ENCODE measurements at places on chromosomes 3 and 15. TPM values are rescaled to one million over a fixed set of nuclear protein-coding genes. Genes with fewer than 3 reads are reported as not detected.

DNA sequence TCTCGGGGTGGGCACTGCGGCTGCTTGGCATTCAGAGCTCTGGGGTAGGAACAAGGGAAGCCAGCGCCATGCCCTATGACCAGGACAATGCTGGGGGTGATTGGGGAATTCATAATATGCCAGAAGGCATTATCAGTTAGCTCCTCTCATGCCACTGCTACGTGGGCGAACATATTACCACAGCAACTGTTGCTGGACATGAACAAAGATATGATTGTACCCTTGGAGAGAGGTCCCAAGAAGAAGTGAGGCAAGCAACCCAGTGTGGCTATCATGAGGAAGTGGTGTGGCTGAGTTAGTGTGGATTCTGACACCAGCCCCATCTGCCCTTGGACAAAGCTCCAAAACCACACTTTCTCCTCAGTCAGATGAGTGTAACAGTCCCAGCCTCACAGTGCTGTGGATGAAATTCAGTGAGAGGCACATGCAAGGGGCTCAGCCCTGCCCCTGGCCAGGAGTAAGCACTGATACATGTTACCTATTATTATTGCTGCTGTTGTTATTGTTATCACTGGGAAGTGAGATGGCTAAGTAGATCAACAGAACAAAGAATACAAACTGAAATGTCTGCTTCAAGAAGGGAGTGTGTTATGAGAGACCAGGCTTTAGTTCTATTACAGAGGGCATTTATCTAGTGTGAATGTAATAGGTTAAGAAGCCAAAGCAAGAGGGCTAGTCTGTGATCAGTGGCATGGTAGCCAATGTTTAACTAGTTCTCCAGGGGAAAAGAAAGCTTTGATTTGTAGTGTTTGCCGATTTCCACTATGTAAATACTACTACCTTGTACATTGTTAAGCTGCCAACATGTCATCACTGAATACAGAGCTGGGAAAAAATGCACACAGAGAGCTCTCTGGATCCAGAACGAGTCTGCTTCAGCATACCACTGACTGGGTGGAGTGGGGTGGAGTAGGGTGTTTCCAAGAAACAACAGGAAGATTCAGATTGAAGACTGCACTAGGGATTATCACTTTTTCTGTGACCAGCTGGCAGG lies 222.3 kb upstream of the EIF1B start:
- peak; percentile 41 for DNase-seq

CCDC174 gene
- 15.1 TPM for total RNA-seq

LYSMD4 gene
- total RNA-seq: 18.0 TPM

DNA sequence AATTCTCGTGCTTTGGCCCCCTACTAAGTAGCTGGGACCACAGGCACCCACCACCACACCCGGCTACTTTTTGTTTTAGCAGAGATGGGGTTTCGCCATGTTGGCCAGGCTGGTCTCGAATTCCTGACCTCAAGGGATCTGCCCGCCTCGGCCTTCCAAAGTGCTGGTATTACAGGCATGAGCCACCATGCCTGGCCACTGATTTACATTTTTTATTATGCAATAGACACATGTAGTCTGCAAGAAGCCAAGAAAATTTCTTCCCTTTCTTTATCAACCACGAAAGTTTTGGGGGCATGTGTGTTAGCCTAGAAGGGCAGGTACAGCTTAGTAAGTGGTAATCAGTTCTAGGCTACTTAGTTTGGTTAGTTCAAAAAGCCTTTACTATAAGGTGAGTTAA lies 51.1 kb downstream of the LRRFIP2 start:
- no peak for DNase-seq

DNA sequence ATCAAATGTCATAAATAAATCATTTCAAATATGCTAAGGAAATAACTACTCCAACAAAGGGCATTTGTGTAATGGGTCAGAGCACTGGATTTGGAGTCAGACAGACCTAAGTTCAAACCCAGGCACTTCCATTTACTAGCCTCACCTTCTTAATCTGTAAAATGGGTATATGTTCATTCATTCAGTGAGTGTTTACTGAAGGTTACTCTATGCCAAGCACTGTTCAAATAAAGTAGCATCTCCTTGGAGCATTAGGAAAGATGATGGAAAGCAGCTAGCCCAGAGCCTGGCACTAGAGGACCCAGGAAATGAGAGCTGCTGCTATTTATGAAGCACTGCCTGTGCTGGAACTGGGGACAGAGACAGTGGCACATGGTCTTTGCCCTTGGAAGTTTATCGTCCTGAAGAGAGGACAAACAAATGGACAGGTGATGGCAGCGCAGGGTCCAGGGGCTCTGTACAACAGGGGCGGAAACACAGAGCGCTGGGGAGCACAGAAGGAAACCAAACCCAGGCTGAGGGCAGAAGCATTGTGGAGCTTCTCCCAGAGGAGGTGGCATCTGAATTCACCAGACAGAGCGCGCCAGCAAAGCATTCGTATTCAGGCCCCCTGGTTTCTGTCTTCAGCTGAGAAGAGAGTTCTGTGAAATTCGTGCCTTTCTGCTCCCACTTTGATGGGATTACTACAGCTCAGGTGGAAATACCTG lies 19.0 kb downstream of the TM4SF4 start:
- no peak for DNase-seq

DNA sequence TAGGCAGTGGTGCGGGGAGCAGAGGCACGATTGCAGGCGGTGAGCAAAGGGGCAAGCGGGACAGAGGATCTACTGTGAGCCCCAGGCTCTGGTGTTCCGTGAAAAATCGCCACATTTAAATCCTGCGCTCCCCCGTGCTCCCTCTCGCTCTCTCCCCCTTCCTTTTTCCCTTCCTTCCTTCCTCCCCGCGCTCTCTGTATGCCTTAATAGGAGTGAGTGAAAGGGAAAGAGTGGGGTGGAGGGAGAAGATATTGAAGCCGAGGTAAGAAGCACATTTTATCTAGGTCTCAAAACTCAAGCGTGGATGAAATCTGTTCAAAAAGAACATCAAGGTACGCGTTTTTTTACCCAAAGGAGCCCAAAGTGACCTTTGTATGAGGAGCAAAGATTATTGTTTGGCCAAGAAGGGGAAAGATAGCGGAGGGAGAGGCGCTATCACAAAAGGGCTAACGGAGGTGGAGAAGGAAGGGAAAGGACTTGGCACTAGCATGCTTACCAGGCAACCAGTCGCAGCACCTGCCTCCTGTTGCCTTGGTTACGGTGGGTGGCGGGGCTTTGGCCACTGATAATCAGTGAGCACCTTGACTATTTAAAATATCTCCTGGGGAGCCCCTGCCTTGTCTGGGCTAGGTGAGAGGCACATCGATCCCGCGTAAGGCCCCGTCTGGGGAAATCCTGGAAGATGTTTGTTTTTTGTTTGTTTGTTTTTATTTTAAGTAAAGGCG lies 14.9 kb upstream of the AEN start:
- no peak for DNase-seq

- no peak for DNase-seq
Measured at GRCh38 chr3:45606003-45606402, 11.5 kb downstream of the LIMD1 start.

GRCh38 chr15:100318880-100319279 lies 22.9 kb downstream of the ADAMTS17 start:
- no peak for DNase-seq

GRCh38 chr3:50390508-50391224 lies 31.3 kb upstream of the TMEM115 start:
- DNase-seq: no peak

PPP1R14D gene
- not detected for total RNA-seq

RABL3 gene
- total RNA-seq: 10.4 TPM

EIF5A2 gene
- total RNA-seq: 3.2 TPM

DNA sequence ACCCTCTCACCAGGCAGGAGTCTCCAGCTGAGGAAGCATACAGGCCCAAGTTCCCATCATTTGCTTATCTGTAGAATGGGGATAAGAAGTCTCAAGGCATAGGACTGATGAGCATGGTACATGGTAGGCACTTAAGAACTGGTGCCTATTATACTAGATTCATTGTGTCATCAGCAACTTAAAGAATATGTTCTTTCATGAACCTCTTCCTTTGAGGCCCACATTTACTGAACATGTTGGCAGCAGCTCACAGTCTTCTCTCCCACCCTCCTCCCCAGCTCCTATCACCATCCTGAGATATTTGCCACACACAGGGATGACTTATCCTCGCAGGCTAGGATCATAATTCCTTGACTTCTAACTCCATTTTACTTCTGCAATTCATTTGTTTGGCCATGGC lies 142.5 kb downstream of the PDE8A start:
- no peak for DNase-seq

STRA6 gene
- total RNA-seq: 0.49 TPM

CPNE4 gene
- total RNA-seq: 0.20 TPM

SELENOT gene
- total RNA-seq: 45.9 TPM

ESYT3 gene
- total RNA-seq: 7.9 TPM

GRCh38 chr3:184814214-184814613 lies 2.2 kb downstream of the VPS8 start:
- no peak for DNase-seq

Data from skin of body (tissue), 3 donors.